ENCODE measurements at places on chromosomes 7 and 10.

- no peak for DNase-seq
These were observed 3.2 kb downstream of the INSIG1 start for GRCh38 chr7:155300641-155301452.

DNA sequence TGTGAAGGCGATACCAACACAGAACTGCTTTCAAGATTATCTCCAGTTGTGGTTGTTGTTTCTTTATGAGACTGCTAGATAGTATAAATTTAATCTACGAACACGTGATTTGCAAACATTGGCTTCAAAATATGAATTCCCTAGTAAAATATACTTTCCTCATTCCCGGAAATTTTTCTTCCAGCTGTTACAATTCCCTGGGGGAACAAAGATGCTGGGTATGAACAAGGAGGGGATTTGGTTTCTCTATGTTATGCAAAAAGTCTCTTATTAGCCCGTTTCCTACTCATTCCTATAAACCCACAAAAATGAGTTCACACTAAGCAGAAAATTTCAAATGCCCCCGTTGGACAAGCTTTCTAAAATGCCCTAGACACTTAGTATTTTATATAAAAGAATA lies 928.3 kb downstream of the CNTNAP2 start:
- no peak for DNase-seq

- no peak for DNase-seq
These were observed 26.9 kb upstream of the HHEX start for GRCh38 chr10:92662848-92663247.

DNA sequence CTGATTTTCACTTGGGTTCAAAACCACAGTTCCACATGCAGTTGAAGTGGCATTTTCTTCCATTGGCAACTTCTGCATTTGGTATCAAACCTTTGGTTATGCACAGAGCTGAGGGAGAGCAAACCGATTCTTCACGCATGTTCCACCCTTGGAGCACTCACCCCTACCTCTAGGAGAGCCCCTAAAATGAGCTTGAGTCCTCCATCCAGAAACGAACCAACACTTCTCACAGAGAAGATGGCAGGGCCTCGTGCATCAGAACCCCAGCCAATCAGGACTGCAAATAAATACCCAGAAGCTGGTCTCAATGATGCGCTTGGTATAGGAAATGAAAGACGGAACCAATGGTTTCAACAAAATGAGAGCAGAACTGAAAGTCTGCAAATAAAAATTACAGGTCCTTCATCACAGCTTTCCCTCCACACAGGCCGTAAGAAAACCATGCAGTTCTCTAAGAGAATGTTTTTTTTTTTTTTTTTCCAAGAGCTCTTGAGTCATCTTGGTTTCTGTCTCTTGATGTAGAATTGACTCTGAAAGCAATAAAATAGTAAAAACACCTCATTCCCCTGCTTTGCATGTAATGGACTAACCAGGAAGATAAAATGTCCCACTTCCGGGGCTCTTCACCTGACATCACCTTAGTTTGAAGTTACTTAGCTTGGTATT lies 23.9 kb downstream of the KLF6 start:
- no peak for DNase-seq
